ENCODE measurements at places on chromosomes 3 and 15. TPM values are rescaled to one million over a fixed set of nuclear protein-coding genes. Genes with fewer than 3 reads are reported as not detected.
A peak's percentile ranks its signal among the peaks of the same experiment; 100 is the strongest.

GRCh38 chr3:13538520-13539291 lies 10.2 kb upstream of the FBLN2 start:
- no peak for DNase-seq

The SETMAR gene
- polyA plus RNA-seq: 15.5 TPM

The IQCF5 gene
- polyA plus RNA-seq: not detected

The NEK11 gene
- 4.0 TPM for polyA plus RNA-seq

DNA sequence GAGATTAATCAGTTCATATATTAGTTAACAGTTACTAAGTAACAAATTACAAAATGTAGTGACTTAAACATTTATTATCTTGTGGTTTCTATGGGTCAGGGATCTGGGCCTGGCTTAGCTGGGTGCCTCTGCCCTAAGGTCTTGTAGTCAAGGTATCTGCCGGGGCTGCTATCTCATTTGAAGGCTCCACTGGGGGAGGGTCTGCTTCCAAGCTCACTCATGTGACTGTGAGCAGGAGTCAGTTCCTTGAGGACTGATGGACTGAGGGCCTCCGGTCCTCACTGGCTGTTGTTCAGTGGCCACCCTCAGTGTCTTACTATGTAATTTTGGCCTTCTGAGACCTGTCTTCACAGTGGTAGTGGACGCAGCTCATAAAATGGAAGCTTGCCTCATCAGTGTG lies 135.9 kb upstream of the PLXNA1 start:
- DNase-seq: no peak

GRCh38 chr3:114899186-114899931 lies 247.7 kb downstream of the ZBTB20 start:
- no peak for DNase-seq

The COL6A5 gene
- not detected for polyA plus RNA-seq

DNA sequence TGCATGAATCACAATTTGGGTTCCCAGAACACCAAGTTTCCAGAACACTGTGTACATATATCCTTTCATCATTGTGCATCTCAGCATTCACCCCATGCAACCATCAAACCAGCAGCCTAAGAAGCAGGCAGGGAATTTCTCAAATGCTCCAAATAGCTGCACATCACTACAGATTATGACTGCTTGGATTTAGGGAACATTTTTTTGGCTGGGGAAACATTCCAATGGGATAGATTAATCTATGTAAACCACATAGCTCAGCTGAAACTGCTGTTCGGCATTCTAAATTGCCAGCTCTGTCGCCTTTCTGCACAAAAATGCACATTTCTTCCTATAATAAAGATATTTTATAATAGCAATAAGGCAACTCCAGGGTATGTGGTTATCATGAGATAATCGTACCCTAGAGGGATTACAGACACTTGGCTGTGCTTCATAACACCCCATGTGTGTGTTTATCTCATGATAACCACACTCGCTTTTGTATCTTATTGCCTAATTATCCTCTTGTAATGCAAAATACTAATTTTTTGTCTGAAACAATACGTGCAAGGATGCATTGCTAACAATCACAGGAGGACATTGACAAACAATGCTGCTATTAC lies 483.7 kb upstream of the DPH6 start:
- DNase-seq: peak; percentile 41

The FANCD2OS gene
- polyA plus RNA-seq: not detected

DNA sequence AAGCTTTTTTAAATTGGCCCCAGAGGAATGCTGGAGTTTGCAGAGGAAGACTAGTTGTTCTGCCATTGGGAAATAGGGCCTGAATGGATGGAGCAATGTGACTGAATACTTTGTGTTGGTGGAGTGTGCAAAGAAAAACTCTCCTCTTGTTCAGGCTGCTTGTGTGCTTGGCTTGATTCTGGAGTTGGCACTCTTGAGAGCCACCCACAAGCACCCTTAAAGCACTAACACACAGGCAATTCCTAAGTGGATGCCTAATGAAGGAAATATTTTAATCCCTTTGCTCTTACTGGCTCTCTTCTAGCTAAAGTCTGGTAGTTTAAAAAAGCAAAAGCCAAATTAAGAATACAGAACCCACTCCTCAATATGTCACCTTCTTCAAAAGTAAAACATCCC lies 304.4 kb upstream of the C2CD4B start:
- no peak for DNase-seq

The C3orf49 gene
- not detected for polyA plus RNA-seq

The STARD9 gene
- polyA plus RNA-seq: 2.2 TPM

DNA sequence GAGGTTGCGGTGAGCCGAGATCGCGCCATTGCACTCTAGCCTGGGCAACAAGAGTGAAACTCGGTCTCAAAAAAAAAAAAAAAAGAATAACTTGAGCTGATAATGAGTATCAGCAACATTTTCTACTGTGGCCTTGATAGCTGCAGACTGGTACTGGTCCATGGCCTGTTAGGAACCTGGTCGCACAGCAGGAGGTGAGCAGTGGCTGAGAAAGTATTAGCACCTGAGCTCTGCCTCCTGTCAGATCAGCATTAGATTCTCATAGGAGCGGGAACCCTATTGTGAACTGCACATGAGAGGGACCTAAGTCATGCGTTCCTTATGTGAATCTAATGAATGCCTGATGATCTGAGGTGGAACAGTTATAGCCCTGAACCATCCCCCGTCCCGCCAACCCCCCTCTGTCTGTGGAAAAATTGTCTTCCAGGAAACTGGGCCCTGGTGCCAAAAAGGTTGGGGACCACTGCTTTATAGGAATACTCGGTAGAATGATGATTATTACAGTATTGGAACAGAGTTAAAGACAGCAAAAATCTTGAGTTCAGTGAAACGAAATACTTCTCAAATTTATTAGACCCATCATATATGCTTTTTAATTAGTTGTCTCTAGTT lies 126.0 kb downstream of the ZNF609 start:
- no peak for DNase-seq

DNA sequence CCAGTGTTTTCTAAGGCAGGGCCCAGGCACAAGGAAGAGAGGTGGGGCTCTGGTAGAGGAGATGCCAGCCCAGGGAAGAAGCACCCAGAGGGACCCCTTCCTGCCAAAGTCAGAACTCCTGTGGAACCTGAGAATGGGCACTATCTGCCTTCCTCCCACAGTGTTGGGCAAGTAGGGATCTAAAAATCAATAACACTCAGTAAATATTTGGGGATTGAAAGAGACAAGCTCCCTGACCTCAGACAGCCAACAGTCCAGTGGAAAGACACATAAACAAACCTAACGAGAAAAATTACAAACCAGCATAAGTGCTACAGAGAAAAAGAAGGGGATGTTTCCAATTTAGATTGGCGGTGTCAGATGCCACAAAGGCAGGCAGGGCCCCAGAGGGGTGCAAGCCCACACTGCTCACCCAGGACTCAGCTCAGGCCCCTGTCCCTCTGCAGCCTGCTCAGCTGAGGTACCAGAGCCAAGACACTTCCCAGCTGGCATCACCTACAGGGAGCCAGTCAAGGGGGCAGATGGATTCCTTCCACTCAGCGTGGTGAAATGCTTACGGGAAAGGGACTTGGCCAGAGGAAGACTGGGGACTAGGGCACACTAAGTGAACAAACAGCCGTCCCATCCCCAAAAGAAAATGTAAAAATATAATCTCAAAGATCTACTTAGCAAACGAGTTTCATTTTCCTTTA lies 15.9 kb downstream of the ADCY5 start:
- no peak for DNase-seq

DNA sequence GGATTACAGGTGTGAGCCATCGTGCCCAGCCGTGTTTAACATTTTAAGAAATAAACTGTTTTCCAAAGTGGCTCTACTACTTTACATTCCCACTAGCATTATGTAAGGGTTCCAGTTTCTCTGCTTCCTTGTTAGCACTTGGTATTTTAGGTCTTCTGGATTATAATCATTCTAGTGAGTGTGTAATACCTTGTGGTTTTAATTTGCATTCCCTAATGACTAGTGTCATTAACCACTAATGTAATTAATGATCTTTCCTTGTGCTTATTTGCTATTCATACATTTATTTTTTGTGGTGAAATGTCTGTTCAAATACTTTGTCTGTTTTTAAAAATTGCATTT lies 30.7 kb downstream of the ARIH2 start:
- DNase-seq: no peak

DNA sequence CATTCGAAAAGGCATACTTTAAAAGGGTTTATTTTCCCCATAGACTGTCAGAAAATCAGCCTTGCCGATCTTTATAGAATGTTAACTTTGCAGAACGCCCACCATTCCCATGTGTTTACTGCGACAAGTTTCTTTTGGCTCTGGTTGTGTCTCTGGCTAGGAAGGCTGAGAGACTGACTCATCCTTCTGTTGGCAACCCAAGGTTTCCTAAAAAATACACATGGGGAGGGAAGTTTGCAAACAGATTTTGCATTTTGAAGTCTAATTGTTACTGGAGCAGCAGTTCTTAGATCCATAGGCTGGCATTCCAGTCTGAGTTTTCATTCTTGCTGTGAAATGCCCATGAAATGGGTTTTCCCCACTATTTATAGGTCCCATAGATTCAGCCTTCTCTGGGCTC lies 37.9 kb upstream of the MINAR1 start:
- DNase-seq: peak; percentile 8

The SKOR1 gene
- polyA plus RNA-seq: 0.02 TPM
